ENCODE measurements at places on chromosomes 13 and 19.

GRCh38 chr19:5590151-5590864 is 22.6 kb upstream of the TINCR start:
- DNase-seq: no peak

- DNase-seq: no peak
Measured at GRCh38 chr19:42634409-42635232, 39.9 kb upstream of the CEACAM8 start.

DNA sequence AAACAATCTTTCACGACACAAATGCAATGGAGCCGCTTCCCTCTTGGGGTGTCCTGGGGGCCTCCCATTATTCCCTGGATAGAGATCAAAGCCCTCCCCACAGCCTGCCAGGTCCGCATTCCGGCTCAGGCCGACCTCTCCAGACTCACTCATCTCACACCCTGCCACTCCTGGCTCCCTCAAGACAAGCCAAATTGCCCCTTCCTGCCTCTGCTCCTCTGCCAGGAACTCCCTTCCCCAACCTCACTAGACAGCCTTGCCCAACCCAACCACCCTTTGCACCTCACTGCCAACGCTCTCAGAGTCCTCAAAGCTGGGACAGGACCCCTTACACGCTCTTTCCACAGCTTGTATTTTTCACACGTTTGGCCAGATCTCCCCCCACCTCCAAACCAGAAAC is 1.5 kb downstream of the ABHD17A start:
- no peak for DNase-seq

DNA sequence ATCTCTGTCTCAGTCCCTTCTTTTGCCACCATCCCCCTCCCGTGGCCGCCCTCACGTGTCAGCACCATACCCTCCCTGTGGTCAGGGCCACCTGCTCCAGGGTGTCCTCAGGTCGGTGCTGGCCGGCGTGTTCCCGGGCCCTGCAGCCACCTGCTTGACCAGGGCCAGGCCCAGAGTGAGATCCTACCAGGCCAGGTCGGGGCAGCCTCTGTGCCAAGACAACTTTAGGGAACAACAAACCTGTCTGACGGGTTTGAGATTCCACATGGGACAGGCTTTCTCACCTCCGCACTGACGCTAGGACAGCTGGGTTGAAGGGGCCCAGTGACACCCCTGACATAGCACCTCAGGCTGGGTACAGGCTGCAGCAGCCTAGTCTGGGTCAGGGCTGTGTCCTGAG is 7.5 kb upstream of the SBNO2 start:
- DNase-seq: no peak

DNA sequence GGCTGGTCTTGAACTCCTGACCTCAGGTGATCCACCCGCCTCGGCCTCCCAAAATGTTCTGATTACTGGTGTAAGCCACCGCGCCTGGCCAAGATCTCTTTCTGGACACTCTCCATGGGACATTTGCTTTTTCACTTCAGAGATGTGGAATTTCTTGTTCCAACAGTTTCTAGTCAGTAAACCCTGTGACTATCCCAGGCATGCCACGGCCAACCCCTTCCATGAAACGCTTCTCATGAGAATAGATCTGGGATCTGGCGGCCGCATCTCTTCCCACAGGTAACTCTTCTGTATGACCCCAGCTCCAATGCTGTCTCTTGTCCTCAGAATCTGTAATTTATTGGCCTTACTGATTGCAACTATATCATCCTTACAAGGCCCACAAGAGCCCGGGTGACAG is 16.2 kb downstream of the PLPP2 start:
- no peak for DNase-seq

DNA sequence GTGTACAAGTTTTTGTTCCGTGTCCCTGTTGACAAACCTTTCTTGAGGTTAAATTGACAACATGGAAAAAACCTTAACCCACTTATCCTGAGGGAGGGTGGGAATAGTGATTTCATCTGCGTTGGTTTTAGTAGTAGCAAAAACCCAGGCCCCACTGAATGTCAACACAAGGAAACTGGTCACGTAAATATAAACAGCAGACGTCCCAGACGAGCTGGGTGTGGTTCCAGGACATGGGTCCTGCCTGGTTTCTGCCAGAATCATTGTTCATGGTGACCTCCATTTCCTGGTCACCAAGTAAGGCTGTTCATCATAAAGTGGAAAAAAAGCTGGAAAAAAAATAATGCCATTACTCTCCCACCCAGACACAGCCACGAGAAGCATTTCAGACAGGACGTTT is 16.9 kb upstream of the F2RL3 start:
- DNase-seq: no peak

- no peak for DNase-seq
Measured at GRCh38 chr19:49437231-49437630, 4.1 kb downstream of the SLC17A7 start.

DNA sequence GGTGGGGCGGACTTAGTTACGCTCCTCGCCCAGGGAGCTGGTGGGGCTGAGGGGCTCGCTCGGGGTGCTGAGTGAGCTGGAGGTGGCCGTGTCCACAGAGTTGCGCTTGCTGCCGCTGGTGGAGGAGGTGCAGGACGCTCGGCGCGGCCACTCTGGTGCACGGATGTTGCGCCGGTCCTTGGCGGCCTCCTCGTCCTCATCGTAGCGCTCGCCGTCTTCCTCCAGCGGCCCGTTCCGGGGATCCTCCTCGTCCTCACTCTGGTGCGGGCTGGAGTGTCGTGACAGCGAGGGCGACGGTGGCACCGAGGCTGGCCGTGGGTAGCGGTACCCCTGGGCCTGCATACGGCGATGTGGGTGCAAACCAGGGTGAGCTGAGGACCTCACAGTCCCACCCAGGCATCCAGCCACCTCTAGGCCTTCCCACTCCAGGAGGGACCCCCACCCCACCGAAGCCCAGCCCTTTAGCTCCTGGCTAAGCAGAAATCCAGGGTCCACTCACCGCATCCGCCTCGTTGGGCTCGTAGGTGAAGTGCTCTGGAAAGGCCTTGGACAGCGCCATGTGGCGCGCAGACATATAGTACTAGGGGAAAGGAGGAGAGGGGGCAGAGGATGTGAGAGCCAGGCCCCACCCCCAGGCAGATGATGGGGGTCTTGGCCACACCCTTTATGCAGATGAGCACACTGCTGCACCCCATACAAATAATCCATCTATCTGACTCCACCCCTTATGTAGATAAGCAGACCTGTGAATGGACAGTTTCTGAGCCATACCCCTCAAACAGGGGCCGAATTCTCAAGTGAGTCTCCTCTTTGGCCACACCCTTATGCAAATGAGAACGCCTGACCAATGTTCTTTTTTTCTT is 4.4 kb downstream of the FTL start:
- DNase-seq: no peak

- DNase-seq: no peak
Measured at GRCh38 chr19:47564081-47564480, 8.9 kb downstream of the ZNF541 start.

DNA sequence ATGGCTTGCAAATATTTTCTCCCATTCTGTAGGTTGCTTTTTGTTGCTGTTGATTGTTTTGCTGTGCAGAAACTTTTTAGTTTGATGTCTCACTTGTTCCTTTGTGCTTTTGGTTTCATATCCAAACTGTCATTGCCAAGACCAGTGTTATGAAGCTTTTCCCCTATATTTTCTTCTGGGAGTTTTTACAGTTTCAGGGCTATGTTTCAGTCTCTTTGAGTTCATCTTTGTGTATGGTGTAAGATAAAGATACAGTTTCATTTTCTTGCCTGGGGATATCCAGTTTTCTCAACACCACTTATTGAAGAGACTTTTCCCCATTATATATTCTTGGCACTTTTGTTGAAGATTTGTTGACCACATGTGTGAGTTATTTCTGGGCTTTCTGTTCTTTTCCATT is 139.9 kb downstream of the MRPL57 start:
- no peak for DNase-seq

DNA sequence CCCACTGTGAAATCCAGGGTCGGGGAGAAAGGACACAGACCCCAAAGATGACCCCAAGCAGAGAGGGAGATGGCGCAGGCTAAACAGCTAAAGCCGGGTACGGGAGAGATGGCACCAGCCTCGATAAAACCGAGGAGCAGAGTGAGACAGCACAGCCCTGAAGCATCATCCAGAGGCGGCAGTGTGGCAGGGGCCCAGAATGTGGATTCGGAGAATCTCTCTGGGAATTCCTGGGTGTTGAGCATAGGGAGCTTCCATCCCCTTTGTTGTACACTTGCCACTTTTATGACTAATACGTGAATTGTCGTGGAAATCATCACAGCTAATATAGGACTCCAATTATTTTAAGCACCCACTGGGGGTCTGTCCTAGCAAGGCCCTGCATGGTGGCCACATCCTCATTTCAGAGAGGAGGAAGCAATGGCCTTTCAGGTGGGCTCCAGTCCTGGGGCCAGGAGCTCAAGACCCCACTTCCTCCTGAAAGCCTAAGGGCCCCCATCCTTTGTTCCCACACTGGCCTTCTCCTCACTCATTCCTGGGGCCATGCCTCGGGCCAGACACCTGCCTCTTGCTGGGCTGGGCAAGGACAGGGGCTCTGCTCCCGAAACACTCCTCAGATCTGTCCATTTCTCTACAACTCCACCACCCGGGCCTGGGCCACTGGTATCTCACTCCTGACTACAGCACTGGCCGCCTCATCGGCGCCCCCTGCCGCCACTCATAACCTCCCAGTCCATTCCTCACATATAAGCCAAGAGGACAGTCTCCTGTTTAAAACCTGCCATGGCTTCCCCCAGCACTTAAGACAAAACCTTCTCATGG is 29.3 kb upstream of the ATP1A3 start:
- no peak for DNase-seq

DNA sequence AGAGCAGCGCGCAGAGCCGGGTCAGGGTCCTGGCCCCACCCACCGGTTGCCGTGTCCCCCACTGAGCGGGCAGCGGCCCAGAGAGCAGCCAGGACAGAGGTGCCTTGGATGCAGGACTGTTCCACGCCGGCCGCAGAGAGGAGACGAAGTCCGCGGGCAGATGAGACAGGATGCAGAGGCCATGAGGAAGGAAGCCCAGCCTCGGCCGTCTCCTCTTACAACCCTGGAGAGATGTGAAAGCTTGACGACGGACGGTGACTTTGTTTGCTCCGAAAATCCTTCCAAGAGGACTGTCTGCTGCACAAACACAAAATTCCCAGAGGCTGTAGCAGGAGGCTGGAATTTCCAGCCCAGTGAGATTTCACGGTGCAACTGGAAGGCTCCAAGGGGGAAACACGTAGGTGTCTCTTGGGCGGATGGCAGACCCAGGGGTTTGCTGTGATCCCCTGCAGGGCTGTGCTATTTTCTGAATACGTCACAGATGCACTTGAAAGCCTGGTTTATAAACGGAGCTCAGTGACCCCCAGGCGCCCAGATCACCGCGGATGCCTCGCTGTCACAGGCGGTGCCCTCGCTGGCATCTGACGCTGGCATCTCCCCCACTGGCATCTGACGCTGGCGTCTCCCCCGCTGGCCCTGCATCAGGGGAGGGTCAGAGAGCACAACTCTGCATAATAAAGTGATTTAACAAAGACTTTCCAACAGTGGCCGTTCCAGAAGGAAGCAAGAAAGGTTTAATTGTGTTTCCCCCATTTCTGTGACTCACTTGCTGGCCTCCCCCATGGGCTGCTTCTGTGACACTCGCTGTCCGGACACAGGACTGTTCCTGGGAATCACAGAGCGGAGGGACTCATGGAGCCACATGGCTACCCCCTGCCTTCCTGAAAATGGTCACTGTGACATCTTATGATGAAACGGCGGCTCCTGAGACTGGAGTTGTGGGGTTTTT is 62.0 kb upstream of the C13orf46 start:
- DNase-seq: no peak

GRCh38 chr19:18097217-18097992 is at the start of gene MAST3:
MAST3 (plus strand) TSS chr19:18097778; CDS start chr19:18097793, 15 bp downstream.
- DNase-seq: peak; percentile 94

DNA sequence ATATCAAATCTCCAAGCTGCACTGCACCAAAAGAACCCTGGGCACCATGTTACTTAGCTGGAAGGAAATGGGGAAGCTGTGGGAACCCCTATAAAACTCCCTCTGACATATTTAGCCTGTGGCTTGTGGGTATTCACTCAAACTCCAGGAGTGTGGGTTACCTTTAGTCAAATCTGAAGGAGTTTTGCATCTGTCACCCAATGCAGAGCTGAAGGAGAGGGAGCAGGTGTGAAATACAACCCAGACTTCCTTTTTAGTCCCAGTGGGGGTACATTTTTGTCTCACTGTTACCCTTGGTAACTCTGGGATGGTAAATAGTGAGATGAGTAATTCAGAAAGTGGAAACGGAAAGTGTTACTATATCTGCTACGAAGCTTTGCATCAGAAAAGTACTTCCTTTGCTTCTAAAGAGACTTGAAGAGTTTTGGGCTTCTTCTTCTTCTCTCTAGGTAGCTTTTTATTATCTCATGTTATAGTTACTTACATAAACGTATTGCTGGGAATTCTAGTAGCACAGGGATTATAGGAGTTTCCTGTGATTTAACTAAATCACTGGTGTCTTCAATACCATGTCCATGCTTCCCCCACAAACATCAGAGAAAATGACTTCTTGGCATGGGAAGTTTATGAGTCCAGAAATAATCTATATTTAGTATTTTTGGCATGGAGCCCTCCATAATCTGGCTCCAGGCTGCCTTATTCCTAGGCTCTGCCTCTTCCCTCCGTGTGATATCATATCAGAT is 105.9 kb downstream of the AKAP11 start:
- peak; percentile 72 for DNase-seq

DNA sequence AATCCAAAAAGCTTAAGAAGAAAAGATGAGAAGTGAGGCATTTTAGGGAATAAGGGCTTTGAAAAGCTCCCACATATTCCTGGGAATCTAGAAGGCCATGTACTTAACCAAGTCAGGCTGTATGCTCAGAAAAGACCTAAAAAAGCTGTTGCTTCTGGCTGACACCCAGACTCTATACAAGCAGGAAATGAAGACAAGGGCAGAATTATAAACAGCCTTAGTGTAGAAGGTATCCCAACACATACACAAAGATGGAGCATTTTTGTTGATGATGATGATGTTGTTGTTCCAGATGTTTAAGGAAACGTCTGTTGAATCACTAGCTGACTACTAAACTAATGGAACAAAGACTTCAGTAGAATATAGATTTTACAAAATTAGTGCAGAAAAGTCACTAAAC is 26.1 kb upstream of the N4BP2L1 start:
- DNase-seq: no peak

GRCh38 chr13:96904232-96904631 is 90.0 kb downstream of the OXGR1 start:
- DNase-seq: no peak

GRCh38 chr19:34226036-34226435 is 28.3 kb upstream of the GARRE1 start:
- DNase-seq: no peak

GRCh38 chr19:46744005-46744691 is 1.7 kb upstream of the FKRP start:
- DNase-seq: no peak

DNA sequence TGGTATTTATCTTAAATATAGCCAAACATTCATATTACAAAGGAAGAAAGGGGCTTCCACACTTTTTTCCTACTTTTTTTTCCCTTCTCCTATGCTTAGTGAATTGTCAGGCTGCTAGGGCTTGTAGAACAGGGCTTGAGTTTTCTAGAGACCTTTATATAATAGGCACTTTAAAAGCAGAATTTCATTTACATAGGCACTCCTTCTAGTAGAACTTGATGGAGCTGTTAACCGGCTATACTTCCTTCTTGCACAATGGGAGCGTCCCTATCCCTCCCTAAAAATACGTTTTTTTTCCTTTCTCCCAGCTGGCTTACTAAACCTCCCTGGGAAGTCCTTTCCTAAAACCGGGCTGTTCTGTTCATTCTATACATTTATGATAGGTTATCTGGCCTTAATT is 1.1 kb downstream of the TRIM13 start:
- no peak for DNase-seq

All from CD4-positive, alpha-beta T cell treated with Interleukin-4 for 1 hour (primary cell).